Activated CD4-positive, alpha-beta memory T cell treated with anti-CD3 and anti-CD28 coated beads, Interleukin-2, amount 10 ng/mL, durations not matched to agents 7 days and 5 days (primary cell): ENCODE measurements at places on chromosomes 1 and 21. TPM values are rescaled to one million over a fixed set of nuclear protein-coding genes. Genes with fewer than 3 reads are reported as not detected.

- DNase-seq: peak; percentile 44
Measured at GRCh38 chr1:181936768-181937581, 124.5 kb downstream of the ZNF648 start.

DNA sequence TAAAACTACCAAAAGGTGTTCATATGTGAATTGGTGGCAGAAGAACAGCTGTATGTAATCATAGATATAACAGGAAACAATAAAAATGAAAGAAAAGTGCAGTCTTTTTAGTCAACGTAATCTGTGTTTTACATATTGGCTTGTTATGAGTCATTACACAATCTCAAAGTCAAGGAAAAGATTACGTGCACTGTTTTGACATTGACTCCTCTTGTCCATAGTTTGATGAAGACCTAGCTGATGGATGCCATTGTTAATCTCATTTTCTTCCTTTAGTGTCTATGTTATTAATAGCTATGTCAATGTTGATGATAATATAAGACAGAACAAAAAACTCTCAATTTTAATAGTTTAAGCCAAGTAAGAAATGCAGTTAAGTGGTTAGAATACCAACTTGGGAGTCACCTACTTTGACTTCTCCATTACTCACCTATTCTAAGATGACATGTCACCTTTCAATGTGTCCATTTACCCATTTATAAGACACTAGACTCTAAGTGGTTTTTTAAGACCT lies 84.5 kb upstream of the SAMSN1 start:
- DNase-seq: no peak

- DNase-seq: no peak
Measured at GRCh38 chr1:230049731-230050130, 17.3 kb upstream of the GALNT2 start.

DNA sequence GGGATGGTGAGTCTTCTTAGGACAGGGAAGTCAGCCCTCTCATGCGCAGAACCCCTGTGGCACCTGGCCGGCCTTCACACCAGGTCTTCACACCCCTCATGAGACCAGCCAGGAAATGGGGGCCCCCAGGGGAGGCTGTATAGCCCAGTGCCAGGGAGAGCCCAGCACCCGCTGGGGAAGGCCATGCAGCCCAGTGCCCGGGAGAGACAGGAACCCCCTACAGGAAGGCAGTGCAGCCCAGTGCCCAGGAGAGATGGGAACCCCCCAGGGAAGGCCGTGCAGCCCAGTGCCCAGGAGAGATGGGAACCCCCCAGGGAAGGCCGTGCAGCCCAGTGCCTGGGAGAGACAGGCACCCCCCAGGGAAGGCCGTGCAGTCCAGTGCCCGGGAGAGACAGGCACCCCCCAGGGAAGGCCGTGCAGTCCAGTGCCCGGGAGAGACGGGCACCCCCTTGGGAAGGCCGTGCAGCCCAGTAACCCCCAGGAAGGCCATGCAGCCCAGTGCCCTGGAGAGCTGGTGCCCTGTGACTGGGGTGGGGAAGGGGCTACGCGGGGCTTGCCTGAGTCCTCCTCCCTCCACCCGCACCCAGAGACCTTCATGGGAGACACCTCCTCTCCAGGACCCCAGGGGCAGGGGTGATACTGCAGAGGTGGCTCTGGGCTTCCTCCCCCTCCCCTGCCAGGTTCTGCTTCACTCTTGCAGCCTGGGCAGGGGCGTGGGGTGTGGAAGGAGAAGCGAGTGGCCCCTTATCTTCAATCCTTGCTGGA lies 110.5 kb upstream of the COL6A1 start:
- no peak for DNase-seq

GRCh38 chr1:7299994-7300393 lies 471.1 kb upstream of the VAMP3 start:
- DNase-seq: no peak

DNA sequence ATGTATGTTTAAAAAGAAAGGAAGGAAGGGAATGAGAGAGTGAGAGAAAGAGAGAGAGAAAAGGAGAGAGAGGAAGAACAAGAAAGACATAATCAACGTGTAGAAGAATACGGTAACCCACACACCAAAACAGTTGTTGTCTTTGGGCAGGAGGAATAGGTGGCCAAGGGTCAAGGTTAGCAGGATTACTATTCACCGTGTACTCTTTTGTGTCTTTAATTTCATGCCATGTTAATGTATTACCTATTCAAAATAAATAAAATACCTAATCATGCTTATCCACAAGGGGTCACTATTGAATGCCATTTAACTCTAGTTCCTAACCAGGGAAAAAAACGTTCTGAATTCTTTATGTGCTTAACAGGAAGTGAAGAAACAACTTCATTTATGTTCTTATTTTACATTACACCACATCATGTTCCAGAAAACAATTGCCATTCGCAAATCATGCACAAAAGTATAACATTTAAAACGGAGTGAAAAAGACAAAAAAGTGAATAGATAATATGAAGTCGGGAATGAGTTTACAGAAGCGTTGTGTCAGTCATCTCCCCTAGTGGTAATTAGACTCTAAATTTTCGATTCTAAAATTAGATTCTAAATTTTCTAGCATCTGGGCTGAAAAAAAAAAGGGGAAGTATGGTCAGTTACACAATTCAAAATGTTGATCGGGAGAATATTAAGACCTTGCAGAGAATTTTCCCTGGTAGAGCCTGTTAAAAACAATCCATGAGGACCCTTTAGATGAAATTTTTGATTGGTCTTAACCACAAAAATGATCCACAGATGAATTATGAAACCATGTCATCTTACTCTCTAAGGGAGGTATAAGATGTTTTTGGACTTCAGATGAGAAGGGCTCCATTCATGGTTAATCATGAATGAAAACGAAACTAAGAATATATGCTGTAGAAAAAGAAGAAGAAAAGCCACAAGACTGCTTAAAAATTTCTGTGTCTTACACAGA lies 700 bp upstream of the KMO start:
- no peak for DNase-seq

- DNase-seq: no peak
Measured at GRCh38 chr1:10033359-10033845, 644 bp downstream of the UBE4B start.

GRCh38 chr1:15328351-15329103 lies 81.2 kb upstream of the EFHD2 start:
- no peak for DNase-seq

The UTS2 gene
- 1.1 TPM for total RNA-seq
